Stimulated activated CD8-positive, alpha-beta memory T cell treated with anti-CD3 and anti-CD28 coated beads, Interleukin-4, amount 100 ng/mL, for 48 hours (primary cell): ENCODE measurements at places on chromosomes 6 and 20.

- DNase-seq = peak; percentile 18
Observed at GRCh38 chr20:44035924-44036323, 121.3 kb downstream of the TOX2 start.

- peak; percentile 85 for DNase-seq
Observed at GRCh38 chr20:38997622-38998021, 35.5 kb downstream of the DHX35 start.

DNA sequence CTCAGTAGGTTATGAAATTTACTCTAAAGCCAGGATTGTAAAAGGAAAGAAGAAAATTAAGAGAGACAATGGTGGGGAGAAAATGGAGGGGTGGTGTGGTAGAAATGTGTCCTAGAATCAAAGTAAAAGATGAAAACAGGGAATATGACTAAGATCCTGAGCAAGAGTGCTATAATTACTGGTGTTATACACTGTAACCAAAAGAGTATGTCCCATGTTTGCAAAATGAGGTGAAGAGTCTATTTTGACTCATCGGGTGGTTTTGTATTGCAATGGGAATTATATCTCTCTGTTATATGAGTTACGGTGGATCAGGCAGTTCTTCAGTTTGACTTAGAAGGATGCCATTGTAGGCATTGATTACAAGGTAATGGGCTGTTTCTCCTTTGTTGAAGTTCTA is 8.5 kb downstream of the L3MBTL3 start:
- DNase-seq = no peak

GRCh38 chr6:37243816-37244370 is 13.7 kb upstream of the TBC1D22B start:
- DNase-seq = no peak

- DNase-seq = no peak
Observed at GRCh38 chr6:46410334-46410953, 80.8 kb downstream of the RCAN2 start.

DNA sequence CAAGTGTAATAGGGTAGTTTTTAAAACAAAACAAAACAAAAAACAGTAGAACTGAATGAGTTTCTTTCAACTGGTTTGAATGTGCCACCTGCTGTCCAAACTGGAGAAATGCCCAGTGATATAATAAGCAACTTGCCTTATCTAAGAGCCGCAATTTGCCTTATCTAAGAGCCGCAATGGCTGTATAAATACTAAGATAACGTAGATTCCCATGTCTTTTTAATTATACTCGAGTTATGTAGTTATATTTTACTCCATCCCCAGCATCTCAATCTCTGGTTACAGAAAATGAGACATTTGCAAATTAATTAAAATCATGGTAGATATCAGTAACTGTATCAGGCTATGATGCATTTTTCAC is 67.2 kb downstream of the RPP40 start:
- DNase-seq = no peak

- DNase-seq = no peak
Observed at GRCh38 chr20:61389077-61389476, 137.0 kb downstream of the CDH4 start.

DNA sequence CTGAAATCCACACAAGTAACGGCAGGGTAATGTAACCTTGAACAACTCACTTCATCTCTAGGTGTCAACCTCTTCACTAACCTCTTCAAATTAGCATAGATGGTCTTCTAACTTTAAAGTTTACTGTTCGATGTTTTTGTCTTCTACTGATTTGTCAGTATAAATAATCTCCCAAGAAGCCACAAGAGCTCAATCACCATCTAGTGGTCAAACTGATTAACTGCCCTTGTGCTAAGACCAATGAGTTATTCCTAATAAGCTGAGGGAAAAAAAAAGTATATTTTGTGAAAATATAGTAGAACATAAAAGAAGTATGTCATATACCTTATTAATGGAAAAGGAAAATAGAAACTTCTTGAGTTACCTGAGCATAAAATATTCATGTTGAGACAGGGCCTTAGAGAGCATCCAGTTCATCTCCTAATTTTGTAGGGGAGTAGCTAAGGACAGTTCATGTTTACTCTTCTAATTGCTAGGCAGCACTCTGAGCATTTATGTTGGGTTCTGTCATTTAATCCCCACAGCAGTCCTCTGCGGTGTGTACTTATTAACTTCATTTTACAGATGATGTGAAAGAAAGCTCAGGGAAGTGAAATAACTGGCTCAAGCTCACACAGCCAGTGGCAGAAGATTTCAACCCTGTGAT is 317.1 kb downstream of the ESR1 start:
- no peak for DNase-seq

DNA sequence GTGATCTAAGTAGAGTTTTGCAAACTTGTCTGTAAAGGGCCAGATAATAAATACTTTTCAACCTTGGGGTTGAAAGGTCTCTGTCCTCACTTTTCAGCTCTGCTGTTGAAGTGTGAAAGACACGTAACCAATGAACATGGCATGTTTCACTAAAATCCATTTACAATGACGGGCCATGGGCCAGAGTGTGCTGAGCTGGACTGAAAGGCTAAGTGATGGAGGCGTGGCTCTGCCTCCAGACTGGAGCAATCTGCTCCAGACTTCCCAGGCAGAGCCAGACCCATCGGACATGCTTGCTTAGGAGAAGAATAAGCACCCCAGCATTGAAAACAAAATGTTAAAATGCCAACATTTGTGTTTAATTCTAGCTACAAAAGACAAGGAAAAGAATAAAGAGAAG is 41.4 kb downstream of the SCAND1 start:
- no peak for DNase-seq

DNA sequence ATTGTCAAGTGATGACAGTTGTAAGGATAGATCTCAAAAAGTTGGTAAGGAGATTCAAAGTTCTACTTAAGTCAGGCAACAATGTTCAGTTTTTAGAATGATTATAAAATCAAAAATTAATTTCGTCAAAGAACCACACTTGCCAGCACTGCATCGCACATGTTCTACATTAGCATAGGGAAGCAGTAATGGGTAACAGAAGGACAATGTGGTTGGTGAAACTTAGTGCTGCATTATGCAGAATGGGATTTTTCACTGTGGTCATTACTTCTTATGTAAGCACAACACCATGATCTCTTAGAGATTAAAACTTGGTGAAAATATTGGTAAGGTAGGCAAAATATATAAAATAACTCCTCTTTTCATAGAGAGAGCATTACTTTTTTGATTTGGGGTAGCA is 173.7 kb upstream of the THEMIS start:
- no peak for DNase-seq

GRCh38 chr6:14717307-14717706 is 528.6 kb upstream of the JARID2 start:
- DNase-seq = peak; percentile 28

DNA sequence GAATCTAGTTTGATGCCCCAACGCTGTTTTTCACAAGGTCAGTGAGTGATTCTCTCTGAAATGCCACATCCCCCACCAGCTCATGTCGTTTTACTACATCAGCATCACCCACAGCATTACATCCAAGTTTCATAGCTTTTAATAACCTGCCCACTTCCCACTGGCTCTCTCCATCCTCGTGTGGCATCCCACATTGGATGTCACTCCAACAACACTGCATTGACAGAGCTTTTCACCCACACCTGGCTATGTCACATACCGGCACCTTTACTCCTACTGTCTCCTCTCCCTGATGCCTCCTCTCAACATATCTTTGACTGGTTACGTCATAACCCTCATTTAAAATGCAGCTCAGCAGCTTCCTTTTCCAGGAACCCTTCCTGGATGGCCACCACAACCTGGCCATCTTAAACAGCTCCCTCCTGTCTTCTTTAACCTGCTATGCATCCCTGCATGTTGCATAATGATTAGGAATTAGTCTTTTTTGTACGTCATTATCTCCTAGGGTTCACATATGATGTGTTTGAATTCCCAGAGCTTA is 5.0 kb upstream of the ADTRP start:
- no peak for DNase-seq

DNA sequence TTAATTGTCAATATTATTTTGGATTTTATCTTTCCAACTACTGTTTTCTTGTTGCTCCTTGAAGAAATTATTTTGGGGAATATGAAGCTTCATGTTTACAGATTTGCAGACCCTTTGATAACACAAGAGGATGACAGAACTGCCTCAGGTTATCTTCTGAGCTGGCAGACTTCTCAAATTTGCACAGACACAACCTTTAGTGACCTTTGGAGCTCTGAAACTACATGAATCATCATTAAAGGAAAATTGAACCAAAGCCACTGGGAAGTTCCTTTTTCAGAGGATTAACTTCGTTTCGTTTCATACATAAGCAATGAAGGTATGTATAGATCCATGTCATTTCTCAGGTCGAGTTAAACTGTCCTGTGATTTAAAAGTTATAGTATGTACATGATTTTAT is 85.9 kb downstream of the FBXO5 start:
- no peak for DNase-seq
